Left colon (tissue), 2 donors: ENCODE measurements at places on chromosomes 5 and 9. TPM values are rescaled to one million over a fixed set of nuclear protein-coding genes. Genes with fewer than 3 reads are reported as not detected.

Gene FBP1
- total RNA-seq = 53.4 TPM

Gene PHF24
- total RNA-seq = 0.12 TPM

Gene BRD3OS
- total RNA-seq = 6.4 TPM

Gene FER
- 15.6 TPM for total RNA-seq

Gene RASGEF1C
- not detected for total RNA-seq

Gene SLC25A48
- total RNA-seq = 3.7 TPM

Gene DRD1
- total RNA-seq = 0.09 TPM

Gene TAF1L
- not detected for total RNA-seq

Gene PCDHB7
- 0.34 TPM for total RNA-seq

Gene NUTM2G
- total RNA-seq = not detected

Gene WDR38
- total RNA-seq = not detected

Gene TMEFF1
- total RNA-seq = 0.50 TPM

Gene C5
- 1.2 TPM for total RNA-seq

Gene IRF1
- total RNA-seq = 97.7 TPM

Gene CTSV
- total RNA-seq = 4.0 TPM

Gene LIX1
- total RNA-seq = 0.22 TPM
